ENCODE measurements at places on chromosomes 2 and 18. TPM values are rescaled to one million over a fixed set of nuclear protein-coding genes. Genes with fewer than 3 reads are reported as not detected.

DNA sequence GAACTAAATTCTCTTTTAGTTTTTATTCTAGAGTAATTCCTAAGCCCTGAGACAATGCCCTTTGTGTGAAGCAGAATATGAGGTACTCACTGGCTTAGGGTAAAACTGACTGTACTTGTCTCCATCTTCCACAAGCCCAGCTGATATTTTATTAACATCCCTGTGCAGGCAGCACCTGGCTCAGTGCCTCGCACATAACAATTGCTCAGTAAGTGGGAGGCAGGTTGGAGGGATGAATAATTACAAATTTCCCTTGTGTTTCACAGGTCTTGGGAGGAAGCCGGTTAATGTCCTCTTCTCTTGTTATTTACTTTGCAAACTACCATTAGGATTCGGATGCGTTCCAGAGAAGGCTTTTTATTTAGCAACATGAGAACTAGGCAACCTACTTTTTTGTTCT lies 249.8 kb upstream of the FSHR start:
- no peak for DNase-seq

The CDKL4 gene
- under 0.01 TPM for total RNA-seq

GRCh38 chr2:14454202-14454601 lies 178.3 kb upstream of the LRATD1 start:
- no peak for DNase-seq

- no peak for DNase-seq
These were observed 19.0 kb downstream of the DGKD start for GRCh38 chr2:233373316-233373715.

The NEB gene
- under 0.01 TPM for total RNA-seq

The TTN gene
- total RNA-seq, result 1.1 TPM

GRCh38 chr2:2536416-2537056 lies 205.5 kb upstream of the MYT1L start:
- DNase-seq, result no peak

- DNase-seq, result no peak
These were observed 110.2 kb upstream of the CCDC68 start for GRCh38 chr18:55069497-55069896.

GRCh38 chr2:64748147-64748546 lies 94.4 kb upstream of the SERTAD2 start:
- DNase-seq, result no peak

GRCh38 chr2:134087371-134087921 lies 166.4 kb upstream of the MGAT5 start:
- no peak for DNase-seq

DNA sequence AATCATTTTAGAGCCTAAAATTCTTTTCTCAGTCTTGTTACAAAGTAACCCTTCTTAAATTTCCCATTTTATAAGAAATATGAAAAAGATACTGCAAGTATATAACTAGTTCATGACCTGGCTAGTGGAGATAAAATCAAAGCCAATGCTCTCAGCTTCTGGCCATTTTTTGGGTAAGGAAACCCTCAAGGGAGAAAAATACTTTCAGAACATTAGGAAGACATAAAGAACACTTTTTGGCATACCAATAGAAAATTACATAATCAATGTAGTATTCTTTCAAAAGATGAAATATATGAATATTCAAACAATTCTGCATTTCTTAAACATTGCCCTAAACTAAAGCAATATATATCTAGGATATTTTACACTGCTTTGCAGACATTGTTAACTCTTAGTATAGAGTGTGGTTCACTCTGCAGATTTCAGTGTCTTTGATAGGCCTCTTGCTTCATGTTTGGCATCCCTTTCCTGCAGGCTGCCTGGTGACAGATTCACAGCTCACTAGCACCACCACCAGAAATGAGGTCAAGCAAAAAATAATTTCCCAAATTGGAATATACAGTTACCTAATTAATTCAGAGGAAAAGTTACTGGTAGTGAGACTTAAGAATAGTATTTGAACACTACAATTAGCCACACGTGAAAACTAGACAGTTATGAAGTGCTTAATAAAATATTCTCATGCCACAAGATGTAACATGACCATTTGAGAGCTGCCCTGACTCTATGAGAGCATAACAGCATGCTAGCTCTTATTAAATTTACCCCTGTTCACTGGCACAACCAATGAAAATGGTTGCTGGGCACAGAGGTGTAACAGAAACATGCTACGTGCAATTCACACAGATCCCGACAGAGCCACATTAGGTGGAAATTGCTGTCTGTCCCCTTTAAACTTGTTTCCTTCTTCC lies 36.0 kb downstream of the PAIP2B start:
- no peak for DNase-seq

- DNase-seq, result peak; percentile 76
These were observed 6.5 kb upstream of the WNT6 start for GRCh38 chr2:218852911-218853667.

DNA sequence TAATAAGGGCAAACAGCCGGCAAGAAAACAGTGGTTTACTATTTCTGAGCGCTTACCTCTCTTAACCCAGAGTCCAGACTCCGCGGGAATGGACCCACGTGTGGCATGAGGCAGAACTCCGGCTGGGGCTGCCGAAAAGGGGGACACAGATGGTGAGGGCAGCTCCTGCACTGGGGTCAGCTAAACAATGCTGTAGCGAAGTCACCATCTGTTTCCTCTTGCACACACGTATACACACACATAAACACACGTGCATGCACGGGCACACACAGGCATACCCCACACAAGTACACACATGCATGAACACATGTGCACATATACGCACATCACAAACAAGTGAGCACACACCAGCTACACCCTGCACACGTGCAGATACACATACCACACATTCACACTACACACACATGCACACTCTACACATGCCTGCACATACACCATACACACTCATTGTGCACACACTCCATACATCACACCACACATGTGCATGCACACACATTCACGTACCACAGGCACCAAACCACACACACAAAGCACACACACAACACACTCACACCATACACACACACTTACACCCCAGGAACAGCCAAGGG lies 105.9 kb upstream of the ID2 start:
- no peak for DNase-seq

The ABCG5 gene
- under 0.01 TPM for total RNA-seq

DNA sequence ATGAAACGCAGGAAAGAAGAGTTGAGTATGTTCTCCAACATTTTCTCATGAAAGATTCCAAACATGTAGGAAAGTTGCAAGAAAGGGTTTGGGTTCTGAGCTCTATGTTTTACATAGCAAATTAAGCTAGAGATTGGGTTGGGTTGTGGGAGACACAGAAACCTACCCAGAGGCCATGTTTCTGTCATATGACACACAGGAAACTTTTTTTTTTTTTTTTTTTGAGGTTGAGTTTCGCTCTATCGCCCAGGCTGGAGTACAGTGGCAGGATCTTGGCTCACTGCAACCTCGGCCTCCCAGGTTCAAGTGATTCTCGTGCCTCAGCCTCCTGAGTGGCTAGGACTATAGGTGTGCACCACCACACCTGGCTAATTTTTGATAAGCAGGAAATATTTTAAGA lies 57.6 kb downstream of the DOCK10 start:
- no peak for DNase-seq

DNA sequence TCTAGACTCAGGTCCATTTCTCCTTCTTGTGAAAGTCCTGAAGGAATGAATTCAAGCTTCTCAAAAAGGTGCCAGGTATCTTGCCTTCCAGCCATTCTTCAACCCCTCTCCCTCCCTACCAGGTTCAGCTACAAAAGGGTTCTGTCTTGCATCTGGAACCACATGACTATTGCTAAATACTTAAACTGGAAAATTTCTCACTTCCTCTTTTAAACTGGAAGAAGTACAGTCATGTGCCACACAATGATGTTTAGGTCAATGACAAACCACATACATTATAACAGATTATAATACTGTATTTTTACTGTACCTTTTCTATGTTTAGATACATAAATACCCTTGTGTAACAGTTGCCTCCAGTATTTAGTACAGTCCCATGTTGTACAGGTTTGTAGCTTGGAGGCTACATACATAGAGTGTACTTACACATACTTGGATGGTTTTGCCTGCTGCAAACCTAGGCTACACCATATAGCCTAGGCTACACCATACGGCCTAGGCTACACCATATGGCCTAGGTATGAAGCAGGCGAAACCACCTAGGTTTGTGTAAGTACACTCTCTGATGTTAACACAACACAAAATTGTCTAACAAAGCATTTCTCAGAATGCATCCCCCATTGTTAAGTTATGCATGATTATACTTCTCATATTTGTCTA lies 142.0 kb upstream of the DNMT3A start:
- DNase-seq, result peak; percentile 71

GRCh38 chr2:154710685-154711084 lies 12.2 kb downstream of the KCNJ3 start:
- DNase-seq, result no peak

- DNase-seq, result no peak
These were observed 104.6 kb upstream of the TRIB2 start for GRCh38 chr2:12612168-12612567.

The DRC1 gene
- not detected for total RNA-seq

DNA sequence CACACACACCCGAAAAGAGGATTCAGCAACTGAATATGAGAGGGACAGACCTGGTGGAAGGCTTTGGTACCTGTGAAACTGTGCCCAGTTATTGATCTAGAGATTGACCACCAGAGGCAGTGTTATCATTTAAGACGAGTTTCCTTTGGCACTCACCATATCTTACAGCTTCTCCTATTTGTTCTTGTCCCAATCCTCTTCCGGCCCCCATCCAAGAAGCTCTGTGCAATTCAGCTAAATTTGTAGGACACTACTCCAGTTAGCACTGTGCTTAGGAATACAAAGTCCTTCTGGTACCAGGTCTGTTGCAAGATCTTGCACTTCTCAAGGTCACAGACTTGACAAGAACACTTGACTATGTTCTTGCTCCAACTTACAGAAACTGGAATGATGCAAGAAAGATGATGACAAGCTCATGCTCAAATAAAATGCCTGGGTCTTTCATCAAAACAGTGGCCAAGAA lies 177.7 kb downstream of the TMEM247 start:
- peak; percentile 42 for DNase-seq

The GAREM2 gene
- total RNA-seq, result 0.54 TPM

DNA sequence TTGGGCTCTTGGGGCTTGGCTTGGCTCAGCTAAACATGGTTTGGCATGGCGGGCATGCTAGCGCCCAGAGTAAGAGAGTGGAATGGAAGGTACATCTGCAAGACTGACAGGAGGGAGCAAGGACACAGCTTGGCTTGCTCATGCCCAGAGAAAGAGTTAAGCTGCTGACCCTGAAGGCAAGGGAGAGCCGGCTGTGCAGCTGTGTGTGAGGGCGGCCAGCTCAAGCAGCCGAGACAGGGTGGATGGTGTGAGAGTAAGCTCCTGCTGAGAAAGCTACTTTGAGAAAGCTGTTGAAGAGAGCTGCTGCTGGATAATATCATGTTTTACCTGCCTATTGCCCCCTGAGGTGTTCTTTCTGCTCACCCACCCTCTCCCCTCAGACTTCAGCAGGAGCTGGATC lies 135.6 kb downstream of the CCBE1 start:
- no peak for DNase-seq

DNA sequence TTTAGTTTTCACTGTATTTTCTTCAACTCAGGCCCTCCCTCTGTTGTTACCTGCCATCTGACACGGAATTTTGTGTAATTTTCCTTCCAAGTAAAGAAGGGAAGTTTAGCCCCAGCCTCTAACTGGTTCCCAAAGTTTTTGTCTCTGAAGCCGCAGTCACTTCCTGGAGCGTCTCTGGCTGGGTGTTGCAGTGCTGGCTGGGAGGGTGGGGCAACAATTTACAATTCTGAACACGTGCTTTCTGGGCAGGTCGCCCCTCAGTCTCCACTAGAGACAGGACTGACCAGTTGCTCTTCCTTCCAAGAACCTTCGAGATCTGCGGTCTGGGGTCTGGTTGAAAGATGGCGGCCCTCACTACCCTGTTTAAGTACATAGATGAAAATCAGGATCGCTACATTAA lies 3.5 kb downstream of the CNDP2 start:
- DNase-seq, result no peak

The RASGRP3 gene
- total RNA-seq, result 5.7 TPM

- DNase-seq, result no peak
These were observed 241.6 kb downstream of the SUCLG1 start for GRCh38 chr2:84217456-84217855.

- no peak for DNase-seq
These were observed 160.8 kb downstream of the KLHL29 start for GRCh38 chr2:23545811-23546210.

- no peak for DNase-seq
These were observed 847 bp downstream of the HOXD8 start for GRCh38 chr2:176130147-176130956.

DNA sequence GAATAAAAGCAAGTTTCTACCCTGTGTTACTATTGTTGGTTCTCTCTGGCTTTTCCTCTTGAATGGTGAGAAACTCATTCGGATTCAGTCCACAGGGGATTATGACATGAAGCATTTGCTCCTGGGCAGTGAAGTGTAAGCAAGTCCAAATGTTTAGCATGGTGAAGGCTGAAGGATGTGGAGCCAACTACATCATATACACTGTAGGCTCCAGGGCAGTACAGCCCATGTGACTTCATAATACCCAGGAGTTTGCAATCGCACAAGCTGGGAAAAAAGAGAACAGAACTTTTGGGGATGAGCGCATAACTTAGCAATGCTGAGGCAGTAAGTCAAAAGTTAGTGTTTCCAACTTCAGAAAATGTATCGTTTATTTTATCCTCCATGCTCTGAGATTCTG lies 695.7 kb upstream of the POU3F3 start:
- no peak for DNase-seq

DNA sequence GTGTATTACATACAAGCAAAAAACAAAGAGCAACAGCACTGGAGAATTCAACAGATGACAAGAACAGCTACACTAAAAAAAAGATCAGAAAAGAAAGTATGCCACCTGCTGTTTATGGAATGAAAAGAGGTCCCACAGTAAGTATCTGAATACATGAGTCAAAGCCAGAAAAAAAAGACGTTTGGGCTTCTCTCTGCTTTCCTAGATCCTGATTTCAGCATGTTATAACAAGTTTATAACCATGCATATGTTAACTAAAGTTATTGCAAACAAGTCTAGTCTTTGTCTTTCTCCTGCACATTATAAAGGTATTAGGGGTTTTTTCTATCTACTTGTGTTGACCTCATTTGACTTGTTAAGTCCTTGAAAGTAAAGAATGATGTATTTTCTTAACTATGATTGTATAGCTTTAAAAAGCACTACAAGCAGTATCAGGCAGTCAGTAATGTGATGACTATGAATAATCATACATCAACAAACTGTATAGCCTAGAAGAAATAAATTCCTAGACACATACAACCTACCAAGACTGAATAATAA lies 108.5 kb upstream of the COL5A2 start:
- DNase-seq, result peak; percentile 43

The C2orf42 gene
- total RNA-seq, result 22.6 TPM

DNA sequence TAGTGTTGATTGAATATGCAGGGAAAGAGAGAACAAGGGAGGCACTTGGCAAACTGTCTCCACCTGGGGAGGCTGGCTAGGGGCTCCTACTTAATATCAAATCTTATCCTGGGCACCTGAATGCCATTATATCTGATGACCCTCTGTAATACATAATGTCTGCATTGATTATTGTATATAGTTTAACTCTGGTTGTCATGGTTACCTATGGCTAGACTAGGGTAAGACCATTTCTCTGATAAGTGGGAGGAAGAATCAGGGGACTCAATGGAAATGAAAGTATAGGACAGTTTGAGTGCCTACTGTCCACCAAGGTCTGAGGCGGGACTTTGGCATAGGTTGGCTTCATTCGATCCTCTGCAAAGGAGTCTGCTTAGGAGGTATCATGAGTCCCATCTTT lies 7.2 kb upstream of the TET3 start:
- DNase-seq, result no peak
